ENCODE measurements at places on chromosomes 5 and 9.

- DNase-seq: peak; percentile 56
These were observed 142.6 kb upstream of the LMX1B start for GRCh38 chr9:126471084-126471624.

- DNase-seq: peak; percentile 82
These were observed 41.1 kb downstream of the LURAP1L start for GRCh38 chr9:12815888-12816287.

DNA sequence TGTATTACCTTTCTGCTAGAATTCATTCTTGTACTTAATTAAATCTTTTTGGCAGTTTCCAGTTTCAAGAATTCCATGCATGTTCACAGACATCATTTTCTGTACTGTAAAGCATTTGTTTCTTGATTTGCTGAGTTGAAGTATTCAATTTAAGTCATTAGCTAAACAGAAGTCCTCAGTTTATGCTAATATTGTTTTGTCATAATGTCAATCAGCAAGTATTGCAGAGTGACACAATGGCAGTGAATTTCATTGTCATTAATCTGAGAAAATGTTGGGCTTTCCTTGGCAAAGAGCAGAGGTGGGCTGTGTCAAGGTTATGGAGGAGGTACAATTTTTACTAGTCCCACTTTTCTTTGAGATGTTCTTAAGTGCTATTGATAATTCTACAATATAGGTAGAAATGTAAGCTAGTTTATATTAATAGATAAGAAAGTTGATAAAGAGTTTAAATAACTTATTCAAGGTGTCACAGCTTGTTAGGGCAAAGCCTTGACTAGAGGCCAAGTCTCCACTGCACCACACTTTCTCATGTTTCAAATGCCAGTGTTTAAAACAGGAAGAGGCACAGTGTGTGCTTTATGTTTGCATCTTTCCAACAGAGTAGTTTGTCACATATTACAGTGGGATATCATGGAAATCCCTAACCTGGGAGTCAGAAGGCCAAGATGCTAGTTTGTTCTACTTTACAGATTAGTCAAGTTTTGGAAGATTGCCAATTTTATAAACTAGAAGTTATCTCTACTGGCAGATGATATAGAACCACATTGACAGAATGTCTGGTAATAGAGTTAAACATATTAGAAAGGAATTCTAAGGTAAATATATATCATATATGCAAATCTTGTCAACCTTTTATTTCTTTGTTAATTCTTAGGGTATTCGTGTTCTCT is 56.3 kb downstream of the SLF1 start:
- DNase-seq: peak; percentile 31

- no peak for DNase-seq
These were observed 7.1 kb downstream of the KIF20A start for GRCh38 chr5:138186002-138186447.

- DNase-seq: no peak
These were observed 177.0 kb upstream of the PTGER4 start for GRCh38 chr5:40502736-40503135.

DNA sequence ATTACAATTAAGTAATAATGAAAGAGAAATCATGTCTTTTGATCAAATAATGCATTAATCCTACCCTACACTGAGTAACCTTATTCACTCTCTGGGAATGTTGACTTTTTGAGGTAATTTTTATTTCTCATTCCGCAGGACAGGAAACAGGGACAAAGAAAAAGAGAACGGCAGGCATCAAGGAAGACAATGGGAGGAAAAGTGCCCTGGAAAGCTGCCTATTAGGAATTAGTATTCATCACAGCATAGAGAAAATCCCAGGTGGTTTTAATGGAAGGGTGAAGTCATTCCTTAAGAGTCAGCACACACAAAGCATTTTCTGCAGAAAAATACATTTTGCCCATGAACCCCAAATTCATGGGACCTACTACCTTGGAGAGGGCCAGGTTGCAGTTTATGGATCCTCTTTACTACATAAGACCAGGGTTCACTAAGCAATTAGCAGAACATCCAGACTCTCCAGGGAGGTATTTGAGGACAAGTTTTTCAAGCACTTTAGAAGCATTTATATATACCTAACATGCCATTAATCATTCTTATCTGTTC is 9.4 kb downstream of the FSTL4 start:
- DNase-seq: no peak

- no peak for DNase-seq
These were observed 48.6 kb downstream of the DUSP1 start for GRCh38 chr5:172722327-172722815.

- DNase-seq: peak; percentile 50
These were observed 6.8 kb downstream of the SNX30 start for GRCh38 chr9:112757282-112757883.

- DNase-seq: no peak
These were observed 13.5 kb downstream of the AFAP1L1 start for GRCh38 chr5:149285153-149285552.

GRCh38 chr5:97363577-97363976 is 180.5 kb upstream of the RIOK2 start:
- no peak for DNase-seq

DNA sequence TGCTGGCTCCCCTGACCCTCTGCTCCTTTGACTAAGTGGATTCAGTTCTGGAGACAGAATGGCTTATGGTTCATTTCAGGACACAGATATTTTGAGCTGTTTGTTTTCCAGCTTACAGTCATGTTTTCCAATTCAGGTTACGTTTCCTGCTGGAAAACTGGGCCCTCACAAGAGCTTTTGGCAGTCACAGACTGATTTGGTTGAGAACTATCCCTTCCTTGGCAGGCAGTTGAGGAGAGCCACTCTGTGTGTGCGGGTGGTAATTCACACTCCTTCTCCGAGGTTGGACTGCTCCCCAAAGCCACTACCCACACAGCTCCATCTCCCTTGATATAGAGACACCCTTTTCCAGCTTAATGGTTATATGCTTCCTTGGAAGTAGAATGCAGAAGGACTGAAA is 534.5 kb downstream of the TMEM38B start:
- DNase-seq: no peak

GRCh38 chr5:56024810-56025150 is 30.0 kb upstream of the IL6ST start:
- no peak for DNase-seq

- peak; percentile 82 for DNase-seq
These were observed 5.4 kb upstream of the HBEGF start for GRCh38 chr5:140351609-140352334.

DNA sequence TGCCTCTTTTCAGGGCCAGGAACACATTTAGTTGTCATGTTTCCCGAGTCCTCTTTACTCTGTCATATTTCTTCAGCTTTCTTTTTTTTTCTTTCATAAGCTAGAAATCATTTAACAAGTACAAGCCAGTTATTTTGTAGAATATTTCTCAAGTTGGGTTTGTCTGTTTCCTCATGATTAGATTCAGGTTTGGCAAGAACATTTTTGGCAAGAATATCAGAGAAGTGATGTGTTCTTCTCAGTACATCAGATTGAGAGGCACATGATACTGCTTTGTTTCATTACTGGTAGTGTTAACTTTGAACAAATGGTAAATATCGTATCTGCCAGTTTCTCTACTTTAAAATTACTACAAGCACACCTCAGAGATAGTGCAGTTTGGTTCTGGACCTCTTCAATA is 45.1 kb downstream of the PCSK5 start:
- no peak for DNase-seq

DNA sequence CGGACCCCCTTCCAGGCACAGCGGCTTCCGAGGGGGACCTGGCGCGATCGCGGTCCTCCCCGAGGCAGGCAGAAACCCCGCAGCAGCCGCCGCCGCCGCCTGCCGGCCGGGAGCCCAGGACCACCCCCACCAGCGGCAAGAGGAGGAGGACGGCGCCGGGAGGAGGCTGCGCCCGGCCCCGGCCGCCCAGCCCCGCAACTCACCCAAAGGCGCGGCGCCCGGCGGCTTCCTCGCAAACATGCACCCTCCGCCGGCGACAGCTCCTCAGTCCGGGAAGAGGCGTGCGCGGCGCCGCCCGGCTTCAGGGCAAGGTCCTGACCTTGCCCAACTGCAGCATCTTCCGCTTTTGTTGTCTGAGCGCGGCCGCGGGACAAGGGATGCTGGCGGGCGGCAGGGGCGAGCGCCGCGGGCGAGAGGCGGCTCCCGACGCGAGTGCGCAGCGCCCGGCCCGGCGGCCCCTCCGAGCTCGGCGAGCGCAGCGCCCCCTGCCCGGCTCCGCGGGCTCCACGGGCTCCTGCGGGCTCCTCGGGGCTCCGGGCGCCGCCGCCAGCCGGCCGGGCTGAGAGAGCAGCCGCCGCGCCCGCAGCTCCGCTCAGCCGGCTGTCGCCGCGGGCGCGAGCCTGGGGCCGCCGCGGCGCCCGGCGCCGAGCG is 507 bp downstream of the CTNND2 start:
- DNase-seq: no peak

GRCh38 chr9:17433526-17433925 is 145.3 kb upstream of the SH3GL2 start:
- DNase-seq: no peak

DNA sequence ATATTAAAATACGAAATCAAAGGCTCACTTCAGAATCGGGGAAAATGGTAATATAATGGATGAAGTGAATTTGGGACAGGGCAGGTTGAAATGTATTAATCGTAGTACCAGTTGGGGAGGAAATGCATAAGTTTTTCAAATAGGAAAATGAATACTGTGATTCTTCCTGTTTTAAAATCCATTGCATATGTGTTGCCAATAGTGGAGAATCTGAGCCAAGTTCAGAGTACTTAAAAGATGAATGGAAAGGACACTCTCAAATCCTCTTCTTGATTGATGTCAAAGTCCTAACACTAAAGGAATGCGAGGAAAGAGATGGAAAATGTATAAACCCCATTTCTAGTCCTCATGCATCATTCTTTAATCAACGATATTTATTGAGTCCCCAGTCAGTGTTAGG is 160.9 kb upstream of the CCNG1 start:
- no peak for DNase-seq

DNA sequence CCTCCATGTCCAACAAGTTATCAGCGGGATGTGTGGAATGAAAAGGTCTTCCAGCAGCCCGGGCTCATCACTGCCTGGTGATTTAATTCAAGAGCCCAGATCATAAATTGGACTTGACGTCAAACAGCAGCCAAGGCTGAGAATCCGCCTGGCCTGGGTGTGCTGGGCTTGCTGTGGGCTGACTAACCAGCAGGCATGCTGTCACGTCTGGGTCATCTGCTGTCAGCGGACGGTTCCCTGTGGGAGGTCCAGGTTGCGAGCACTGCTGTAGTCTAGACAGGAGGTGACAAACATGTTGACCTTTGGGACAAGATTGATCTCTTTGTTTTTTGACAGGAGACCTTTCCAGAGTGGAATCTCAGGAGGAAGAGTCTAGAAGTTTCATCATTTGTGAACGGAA is 289.7 kb downstream of the OSTF1 start:
- peak; percentile 68 for DNase-seq

DNA sequence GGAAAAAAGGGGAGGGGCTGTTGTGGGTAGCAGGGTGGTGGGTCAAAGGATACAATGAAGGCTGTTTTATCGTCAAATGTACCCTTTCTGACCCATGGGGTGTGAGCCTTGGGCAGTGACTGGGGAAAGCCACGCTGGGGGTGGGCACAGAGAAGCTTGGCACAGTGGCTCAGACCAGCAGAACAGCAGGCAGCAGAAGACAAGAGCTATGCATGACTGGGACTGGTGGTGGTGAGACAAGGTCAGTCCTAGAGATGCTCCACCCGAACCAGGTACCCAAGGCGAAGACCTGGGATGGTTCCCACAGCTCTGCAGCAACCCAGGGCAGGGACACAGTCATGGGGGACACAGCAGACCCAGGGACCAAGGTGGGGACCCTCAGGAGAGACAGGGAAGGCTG is 38.3 kb downstream of the BICD2 start:
- DNase-seq: no peak

GRCh38 chr5:33509036-33509435 is 68.3 kb downstream of the TARS1 start:
- DNase-seq: peak; percentile 47

GRCh38 chr5:127961006-127961762 is 122.4 kb upstream of the SLC12A2 start:
- DNase-seq: no peak

DNA sequence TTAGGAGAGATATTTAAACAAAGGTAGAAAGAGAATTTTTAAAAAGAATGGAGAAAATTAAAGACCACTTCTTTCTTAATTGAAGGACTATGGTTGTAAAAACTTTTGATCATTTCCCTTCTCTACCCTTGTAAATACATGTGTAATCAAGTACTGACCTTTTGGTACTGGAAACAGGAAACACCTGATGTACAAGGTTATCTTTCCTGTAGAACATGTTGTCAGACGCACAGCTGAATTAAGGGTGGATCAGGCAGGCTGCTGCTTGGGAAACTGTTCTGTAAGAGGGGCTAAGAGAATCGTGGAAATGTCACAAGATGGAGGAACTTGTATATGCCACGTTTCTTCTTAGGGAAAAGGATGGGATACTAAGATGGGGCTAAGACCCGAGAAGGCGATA is 341.6 kb downstream of the ZNF608 start:
- DNase-seq: no peak

DNA sequence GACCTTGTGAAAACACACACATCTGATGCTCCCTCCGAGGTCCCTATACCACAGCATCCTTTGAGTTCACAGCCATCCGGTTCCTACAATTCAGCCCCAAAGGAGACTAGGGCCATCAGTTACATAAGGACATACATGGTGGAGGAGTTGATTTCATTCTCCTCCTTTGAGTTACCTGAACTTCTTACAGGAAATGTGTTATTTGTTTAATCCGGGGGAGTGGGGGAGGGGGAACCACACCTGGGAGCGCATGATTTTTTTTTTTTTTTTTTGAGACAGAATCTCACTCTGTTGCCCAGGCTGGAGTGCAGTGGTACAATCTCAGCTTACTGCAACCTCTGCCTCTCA is 30.7 kb downstream of the SEMA4D start:
- no peak for DNase-seq

DNA sequence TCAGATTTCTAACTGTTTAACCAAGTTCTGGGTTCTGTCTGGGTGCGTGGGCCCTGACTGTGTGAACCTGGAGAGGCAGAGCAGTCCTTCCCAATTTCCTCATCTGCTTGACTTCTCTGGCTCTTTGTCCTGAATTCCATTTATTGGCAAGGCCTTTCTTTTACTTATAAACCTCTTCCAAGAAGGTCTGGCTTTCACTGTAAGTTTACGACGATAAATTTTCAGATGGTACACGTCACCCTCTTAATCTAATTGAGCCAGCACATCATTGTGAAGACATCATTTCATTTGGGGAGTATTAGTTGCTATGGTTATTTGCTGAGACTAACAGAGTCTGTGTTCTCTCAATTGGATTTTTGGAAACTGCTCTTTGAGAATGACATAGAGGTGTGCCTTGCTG is 92.4 kb downstream of the ARHGAP26 start:
- no peak for DNase-seq

- DNase-seq: no peak
These were observed 1.3 kb upstream of the GNAQ start for GRCh38 chr9:78032730-78033457.

GRCh38 chr5:71924325-71924724 is 182.9 kb upstream of the MAP1B start:
- peak; percentile 54 for DNase-seq

- peak; percentile 34 for DNase-seq
These were observed 433.8 kb upstream of the CDH9 start for GRCh38 chr5:27472000-27472763.

DNA sequence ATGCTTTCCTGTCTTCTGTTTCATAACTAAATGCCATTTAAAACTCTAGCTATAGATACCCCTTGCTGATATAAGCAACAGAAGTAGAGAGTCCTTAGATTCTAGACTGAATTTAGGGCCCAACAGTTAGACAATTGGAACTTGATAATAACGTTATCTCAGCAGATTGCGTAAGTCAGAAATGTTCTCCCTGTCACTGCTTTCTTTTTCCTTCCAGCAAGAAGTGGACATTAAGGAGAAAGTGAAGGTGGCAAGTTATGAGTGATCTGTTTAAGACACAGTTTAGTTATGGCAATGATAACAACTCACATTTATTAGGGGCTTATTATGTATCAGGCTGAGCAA is 6.9 kb upstream of the GLIS3 start:
- DNase-seq: no peak
